ENCODE measurements at places on chromosomes 2 and 18. TPM values are rescaled to one million over a fixed set of nuclear protein-coding genes. Genes with fewer than 3 reads are reported as not detected.

GRCh38 chr18:32920796-32921787 lies 148.3 kb upstream of the KLHL14 start:
- peak; percentile 89 for DNase-seq

DNA sequence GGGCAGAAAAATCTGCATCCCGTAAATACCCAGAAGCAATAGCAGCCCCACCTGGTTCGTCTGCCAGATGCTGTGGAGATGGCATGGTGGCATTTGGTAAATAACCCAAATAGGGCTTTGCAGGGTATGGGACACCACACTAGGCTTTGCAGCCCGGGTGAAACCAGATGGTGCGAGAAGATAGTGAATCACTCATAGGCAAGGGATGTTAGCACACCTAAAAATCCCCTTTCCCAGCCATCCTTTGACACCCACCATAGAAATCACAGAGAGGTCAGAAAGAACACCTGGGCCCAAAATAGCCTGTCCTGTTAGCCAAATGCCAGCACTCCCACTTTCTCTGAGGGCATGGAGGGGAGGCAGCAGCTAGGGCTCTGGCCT lies 47.6 kb downstream of the BCL11A start:
- DNase-seq = no peak

- peak; percentile 63 for DNase-seq
Observed at GRCh38 chr2:177352441-177353186, 40.0 kb upstream of the AGPS start.

- no peak for DNase-seq
Observed at GRCh38 chr2:143582046-143582747, 453.0 kb downstream of the ARHGAP15 start.

- no peak for DNase-seq
Observed at GRCh38 chr2:216475767-216476166, 22.9 kb upstream of the RPL37A start.

DNA sequence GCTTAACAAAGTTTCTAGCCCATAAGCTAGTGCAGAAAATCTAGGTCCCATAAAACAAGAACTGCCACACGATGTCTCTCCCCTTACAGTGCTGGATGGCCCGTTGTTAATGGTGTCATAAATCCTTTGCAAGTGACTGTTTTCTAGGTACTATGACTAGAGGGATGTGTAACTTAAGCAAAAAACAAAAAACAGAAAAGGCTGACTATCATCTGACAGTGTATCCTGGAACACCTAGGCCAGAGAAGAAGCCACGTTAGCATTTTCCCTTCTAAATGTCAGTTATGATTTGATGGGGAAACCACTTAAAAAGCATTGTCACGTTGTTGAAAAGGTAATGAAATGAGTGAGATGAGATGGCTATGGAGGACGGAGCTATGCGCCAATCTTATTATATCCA lies 2.4 kb downstream of the CASP8 start:
- no peak for DNase-seq

DNA sequence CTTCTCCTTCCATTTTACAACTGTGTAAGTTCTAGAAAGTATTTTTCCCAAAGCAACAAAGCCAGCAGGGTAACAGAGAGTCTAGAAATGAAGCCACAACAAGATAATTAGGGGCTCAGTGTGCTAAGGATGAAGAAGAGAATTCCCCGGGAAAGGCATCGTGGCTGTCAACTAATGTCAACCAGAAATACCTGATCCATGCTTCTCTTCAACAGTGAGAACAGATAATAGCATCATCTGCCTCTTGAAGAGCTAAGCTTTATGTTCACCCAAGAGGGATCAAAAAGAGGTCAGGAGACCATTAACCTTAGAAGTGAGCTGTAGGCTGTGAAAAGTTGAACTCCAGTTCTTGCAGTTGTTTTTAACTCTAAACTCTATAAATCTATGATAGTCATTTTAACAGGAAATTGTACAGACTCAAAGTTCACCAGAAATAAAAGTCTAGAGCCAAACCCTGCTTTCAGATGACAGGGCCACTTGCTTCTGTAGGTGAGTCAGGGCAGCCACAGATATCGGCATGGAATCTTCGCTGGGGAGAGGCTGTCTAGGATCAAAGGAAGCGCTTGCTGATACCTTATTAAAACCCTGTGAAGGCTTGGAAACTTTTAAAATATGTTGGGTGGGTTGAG lies 540.7 kb upstream of the ID2 start:
- no peak for DNase-seq

DNA sequence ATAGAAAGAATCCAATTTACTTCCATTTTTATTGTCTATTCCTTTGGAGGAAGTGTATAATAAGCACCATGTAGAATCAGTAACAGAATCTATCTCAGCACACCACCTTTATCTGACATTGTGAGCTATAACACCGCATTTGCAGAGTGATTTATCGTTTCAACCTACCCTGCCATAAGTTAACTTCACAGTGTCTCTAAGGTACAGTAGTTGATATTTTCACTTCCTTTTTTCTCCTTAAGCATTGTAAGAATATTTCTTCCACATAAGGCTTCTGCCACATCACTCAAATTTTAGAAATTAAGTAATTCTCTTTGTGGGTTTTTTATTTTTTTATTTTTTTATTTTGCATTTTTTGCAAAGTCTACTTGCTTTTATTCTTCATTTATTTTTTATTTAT lies 107.1 kb downstream of the TMX3 start:
- DNase-seq = no peak

GRCh38 chr2:177147093-177147694 lies 65.4 kb upstream of the HNRNPA3 start:
- peak; percentile 83 for DNase-seq

DNA sequence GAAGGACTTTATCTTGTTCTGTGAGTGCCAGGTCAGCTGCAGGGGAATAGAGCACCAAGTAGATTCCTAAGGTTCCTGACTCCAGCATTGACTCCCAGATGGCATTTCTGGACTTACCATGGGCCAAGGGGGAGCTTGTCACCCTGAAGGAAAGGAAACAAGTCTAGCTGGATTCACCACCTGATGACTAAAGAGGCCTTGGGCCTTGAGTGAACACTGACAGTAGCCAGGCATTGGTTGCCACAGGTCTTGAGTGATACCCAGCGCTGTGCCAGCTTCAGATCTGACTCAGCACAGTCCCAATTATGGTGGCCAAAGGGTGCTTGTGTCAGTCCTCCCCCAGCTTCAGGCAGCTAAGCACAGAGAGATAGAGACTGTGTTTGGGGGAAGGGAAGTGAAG lies 40.1 kb upstream of the CAPN13 start:
- no peak for DNase-seq

- DNase-seq = no peak
Observed at GRCh38 chr2:95077861-95078603, 43.6 kb downstream of the MRPS5 start.

DNA sequence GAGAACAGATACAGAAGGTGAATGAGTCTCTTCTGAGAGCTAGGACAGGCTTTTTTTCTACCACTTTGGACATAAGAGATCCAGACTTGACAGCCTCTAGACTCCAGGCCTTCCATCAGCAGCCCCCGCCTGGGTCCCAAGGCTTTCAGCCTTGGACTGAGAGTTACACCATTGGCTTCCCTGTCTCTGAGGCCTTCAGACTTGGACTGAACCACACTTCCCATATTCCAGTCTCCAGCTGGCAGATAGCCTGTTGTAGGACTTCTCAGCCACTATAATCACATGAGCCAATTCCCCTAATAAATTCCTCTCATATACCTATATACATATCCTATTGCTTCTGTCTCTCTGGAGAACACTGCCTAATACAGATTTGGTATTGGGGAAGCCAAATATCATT lies 128.2 kb downstream of the MCFD2 start:
- DNase-seq = no peak

DNA sequence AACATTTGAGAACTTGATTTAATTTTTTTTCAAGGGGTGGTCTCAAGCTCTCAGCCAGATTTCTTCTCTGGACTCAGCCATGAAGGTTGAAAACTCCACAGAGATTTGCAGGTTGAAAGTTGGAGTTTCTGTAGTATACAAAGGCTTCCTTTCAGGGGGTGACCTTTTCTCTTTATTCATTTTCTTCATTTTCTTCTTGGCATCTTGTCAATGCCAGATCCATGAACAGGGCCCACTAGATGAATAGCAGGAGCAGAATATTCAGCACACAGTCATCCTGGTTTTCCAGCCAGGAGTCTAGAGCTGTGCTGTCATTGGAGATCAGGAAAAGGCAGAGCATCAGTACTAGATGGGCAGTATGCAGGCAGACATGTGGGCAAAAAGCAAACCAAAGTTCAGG lies 62.0 kb downstream of the INSIG2 start:
- DNase-seq = no peak

GRCh38 chr2:64846177-64846576 lies 143.0 kb upstream of the SLC1A4 start:
- no peak for DNase-seq

GRCh38 chr2:98580656-98581284 lies 27.5 kb downstream of the COA5 start:
- no peak for DNase-seq

DNA sequence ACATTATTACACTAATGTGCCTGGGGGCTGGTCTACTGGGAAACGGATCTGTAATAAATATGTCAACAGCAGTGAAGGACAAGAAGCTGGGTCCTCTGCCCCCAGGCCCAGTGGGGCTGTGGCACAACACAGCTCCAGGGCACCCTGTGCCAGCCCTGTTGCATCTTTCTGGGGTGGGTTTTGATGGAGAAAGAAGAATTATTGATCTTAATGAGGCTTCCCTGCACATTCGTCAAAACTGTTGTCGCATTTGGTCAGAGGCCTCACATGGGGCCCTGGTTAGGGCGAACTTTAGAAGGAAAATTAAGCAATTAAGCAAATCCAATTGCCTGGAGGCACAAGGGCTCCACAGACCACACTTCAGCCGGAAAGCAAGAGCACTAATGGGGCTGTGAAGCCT lies 30.0 kb upstream of the TWIST2 start:
- DNase-seq = no peak

GRCh38 chr2:54279385-54279784 lies 23.4 kb upstream of the TSPYL6 start:
- DNase-seq = no peak

GRCh38 chr2:85988914-85989270 lies 100.1 kb upstream of the ST3GAL5 start:
- DNase-seq = no peak

DNA sequence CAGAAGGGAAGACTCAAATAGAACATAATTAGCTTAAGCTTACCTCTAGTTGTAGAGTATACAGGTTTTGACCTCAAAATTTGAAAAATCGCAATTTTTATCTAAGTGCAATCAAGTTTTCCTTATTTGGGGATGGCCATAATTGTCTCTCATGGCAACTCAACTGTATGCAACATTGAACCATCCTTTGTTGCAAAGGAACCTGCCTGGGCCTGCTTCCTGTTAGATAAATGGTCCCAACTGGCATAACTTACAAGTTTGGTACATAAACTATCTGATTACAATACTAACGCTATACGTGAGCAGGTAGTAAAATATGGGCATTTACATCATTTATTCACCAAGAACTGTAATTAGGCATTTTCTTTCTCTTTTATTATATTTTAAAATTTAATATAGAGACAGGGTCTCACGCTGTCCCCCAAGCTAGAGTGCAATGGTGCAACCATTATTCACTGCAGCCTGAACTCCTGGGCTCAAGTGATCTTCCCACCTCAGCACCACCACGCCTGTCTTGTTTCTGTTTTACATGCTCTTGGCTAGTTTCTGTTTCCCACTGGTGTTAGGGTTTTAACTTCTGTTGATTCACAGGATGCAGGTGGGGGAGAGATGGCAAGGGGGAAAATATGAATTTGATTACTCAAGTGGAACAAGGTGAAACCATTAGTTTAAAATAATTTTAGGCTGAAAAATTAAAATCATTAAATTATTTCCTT lies 55.3 kb upstream of the B3GNT2 start:
- no peak for DNase-seq

GRCh38 chr2:197515315-197515738 lies 539 bp upstream of the MOB4 start:
- no peak for DNase-seq

GRCh38 chr2:14891546-14891945 lies 259.0 kb downstream of the LRATD1 start:
- no peak for DNase-seq

GRCh38 chr18:28002841-28003240 lies 174.1 kb downstream of the CDH2 start:
- no peak for DNase-seq

- peak; percentile 26 for DNase-seq
Observed at GRCh38 chr2:96099861-96100798, 16.2 kb downstream of the ADRA2B start.

DNA sequence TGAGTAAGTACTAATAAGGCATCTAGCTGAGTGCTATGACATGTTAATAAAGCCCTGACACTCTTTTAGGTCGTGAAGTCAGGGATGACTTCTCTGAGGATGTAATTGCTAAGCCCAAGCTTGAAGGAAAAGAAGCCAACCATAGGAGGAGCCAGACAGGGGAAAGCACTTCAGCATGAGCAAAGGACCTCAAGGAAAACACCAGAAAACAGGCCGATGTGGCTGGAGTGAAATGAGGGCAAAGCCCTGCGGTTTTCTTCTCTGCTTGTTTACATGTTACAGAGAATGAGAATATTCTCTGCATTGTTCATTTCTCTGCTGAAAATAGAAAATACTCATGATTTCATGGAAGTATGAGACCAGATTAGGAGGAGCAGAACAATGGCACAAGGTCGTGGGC lies 112.5 kb upstream of the ARHGAP28 start:
- DNase-seq = no peak

DNA sequence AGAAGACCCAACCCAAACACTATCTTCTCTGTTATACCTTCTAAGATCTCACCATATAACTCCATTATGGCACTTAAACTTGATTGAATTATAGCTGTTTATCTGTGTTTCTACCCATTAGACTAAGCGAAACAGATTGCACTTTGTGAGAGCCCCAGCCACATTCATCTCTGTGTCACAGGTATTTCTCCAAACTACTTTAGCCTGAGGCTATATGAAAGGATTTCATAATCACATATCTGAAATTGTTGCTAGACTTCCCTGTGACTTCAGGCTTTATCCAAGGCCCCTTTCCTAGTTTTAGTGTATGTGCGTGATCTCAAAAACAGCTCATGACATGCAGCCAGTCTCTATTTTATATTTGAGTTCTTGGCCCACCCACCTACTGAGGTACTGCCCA lies 745.0 kb upstream of the ACVR2A start:
- DNase-seq = no peak

DNA sequence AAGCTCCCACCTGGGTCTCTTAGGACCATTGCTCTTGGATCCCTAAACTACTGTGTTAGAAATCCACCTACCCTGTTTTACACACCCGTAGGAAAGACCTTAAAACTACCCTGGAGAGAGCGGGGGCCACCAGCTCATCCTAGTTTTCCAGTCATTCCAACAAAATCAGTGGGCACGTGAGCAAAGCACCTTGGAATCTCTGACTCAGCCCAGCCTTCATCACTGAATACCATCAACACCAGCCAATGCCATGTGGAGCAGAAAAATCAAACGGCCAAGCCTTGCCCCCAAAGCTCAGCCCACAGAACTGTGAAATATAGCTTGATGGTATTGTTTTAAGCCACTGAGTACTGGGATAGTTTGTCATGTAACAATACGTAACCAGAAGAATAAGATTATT lies 449.7 kb upstream of the CHAC2 start:
- DNase-seq = no peak

IGFBP5 gene
- not detected for total RNA-seq

SCRN3 gene
- 24.0 TPM for total RNA-seq

CHN1 gene
- 29.0 TPM for total RNA-seq

HPCAL1 gene
- total RNA-seq = 77.4 TPM

RTP5 gene
- total RNA-seq = not detected

HAAO gene
- total RNA-seq = 0.60 TPM

DPP4 gene
- total RNA-seq = 3.0 TPM

PDE1A gene
- total RNA-seq = 0.83 TPM

LRRC30 gene
- total RNA-seq = not detected

ALK gene
- total RNA-seq = not detected

COLEC11 gene
- total RNA-seq = not detected

RSAD2 gene
- 0.09 TPM for total RNA-seq

CFAP53 gene
- 0.18 TPM for total RNA-seq

AAMP gene
- total RNA-seq = 69.3 TPM

All from endothelial cell of umbilical vein (primary cell).